Activated CD4-positive, alpha-beta T cell treated with anti-CD3 and anti-CD28 coated beads for 48 hours (primary cell): ENCODE measurements at places on chromosomes 11 and 22.

- DNase-seq, result no peak
Measured at GRCh38 chr11:18974192-18974591, 35.0 kb upstream of the MRGPRX1 start.

- DNase-seq, result no peak
Measured at GRCh38 chr11:64852804-64853509, 8.5 kb upstream of the CDC42BPG start.

- DNase-seq, result no peak
Measured at GRCh38 chr11:114350022-114350421, 50.3 kb downstream of the C11orf71 start.

DNA sequence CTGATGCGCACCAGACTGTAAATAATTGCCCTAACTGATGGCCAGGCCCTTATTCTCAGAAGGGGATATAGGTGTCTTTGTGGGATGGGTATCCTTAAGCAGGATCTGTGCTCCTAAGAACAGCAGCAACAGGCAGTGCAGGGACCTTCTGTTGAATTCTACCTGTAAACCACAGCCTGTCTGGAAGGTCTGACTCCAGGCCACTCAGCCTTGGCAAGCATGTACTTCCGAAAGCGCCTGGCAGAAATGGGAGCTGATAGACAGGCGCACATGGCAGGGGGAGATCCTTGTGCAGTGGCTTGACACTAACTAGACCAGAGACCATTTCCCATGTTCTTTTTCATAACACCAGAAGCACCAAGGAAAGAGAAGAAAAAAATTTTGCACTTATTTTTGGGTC, 59.0 kb downstream of the C22orf31 start:
- DNase-seq, result no peak

- DNase-seq, result no peak
Measured at GRCh38 chr11:16936643-16937042, 77.6 kb downstream of the PLEKHA7 start.

- no peak for DNase-seq
Measured at GRCh38 chr11:105282658-105283057, 143.1 kb upstream of the CARD18 start.

DNA sequence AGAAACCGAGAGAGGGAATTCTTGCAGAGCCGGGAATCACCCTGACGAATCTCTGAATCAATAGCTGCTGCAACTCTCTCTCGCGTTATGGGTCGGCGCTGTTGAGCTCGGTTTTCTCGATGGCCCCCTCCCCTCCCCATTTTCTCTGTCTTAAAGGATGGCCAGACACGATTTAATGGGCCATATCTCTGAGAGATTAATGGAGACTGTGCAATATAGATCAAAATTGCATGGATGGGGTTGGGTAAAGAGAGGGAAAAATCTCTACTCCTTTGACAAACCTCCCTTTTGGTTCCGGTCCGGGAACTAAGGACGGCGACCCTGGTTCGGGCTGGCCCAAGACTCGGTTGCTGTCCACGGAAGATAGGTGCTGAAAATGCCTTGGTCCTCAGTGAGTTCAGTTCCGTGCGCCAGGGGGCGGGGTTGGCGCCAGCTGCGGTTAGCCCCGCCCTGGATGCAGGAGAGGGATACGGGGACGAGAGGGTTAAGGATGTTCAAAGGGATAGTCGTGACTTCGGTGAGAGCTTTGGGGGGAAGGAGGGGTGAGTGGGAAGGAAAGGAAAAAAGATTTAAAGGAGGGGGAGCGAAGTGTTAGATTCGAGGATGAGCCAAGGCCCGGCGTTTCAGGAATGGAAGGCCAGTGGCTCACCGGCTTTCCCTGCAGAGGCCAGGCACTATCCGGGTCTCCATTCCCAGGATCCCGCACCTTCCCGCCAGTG, 103.6 kb upstream of the HSD17B12 start:
- DNase-seq, result peak; percentile 47

DNA sequence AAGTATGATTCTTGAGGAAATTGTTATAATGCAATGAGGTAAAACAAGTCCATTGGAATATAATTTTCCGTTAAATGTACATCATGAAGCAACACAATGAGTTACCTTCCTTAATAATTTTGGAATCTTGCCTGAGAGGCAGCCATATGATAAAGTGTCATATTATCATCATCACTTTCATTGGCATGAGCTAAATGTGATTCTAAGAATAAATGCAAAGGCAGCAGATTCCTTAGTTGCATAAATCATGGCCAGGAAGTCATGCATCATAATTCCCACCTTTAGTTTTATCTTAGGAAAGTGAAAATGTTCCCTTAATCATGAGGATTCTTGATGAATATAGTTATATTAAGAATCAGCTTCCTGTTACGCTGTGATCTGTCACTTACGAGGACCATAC, 14.2 kb upstream of the MMP1 start:
- DNase-seq, result no peak

DNA sequence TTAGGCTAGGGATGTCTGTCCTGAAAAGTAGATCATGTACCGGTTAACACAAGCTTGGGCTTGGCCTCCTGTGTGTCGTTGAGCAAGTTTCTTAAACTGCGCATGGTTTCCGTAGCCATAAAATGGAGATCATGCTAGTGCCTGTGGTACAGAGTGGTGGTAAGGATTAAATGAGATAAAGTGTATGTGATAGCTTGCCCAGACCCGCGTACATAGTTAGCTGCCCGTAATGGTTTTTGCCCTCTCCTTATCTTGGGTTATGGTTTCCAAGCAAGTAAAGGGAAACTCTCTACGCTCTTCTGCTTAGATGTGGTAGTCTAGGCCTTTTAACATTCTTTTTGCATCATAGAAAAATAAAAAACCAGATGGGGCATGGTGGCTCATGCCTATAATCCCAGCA, 11.0 kb upstream of the PTPRJ start:
- no peak for DNase-seq

DNA sequence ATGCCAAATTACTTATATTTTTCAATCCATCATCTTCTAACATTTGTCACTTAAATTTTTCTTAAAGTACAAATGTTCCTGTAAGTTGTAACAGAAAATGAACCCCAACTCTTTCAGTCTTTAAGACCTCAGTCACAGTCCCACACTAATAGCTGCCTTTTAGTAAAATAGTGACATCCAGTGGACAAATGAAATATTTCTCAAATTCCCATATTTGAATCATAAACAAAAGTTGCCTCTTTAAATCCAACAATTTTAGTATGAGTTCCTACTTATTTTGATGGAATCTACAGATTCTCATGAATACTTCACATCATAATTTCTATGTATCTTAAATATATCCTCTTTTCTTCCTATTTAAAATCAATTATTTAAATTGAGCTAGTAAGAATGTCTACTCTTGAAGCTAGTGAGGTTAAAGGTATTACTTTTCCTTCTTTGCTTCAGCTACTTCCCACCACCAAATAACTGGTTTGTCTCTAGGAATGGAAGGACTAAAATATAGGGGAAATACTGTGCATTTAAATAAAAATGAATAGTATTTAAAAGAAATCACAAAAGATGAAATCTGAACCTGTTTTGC, 9.2 kb downstream of the LIN7C start:
- no peak for DNase-seq

DNA sequence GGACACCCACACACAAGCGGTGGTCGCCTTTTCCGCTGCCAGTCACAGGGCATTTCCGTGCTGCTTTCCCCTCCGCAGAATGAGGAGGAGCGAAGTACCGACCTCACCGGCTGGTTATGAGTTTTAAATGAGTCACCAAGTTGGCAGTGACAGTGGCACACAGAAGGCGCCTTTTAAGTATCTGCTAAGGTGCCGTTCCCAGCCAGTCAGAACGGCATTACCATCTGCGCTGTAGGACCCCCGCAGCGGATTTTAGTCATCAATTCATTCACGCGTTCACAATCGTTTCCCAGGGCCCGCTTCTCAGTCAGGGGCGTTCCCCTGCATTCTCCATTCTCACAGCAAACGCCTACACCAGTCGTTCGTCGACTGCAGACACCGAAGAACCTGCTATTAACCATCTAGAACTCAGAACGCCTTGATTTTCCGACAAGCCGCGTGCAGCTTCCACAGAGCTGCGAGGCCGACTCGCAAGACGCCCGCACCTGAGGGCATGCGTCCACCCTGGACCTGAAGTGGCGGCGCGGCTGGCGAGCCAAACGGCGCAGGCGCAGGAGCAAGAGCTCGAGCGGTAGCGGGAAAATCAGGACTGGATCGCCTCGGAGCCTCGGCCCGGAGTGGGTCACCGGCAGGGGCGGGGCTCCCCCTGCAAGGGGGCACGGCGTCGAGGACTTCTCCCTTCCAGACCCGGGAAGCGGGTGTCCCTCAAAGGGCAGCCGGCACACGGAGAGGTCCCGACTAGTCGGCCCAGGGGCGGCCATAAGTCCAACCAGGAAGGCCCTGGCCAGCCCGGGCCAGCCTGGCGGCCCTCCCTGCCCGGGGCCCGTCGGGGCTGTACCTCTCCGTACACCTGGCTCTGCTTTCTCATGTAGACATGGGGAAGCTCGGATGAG, 642 bp downstream of the CYP2R1 start:
- DNase-seq, result peak; percentile 89

GRCh38 chr11:129395883-129396282, 20.2 kb downstream of the BARX2 start:
- DNase-seq, result no peak

GRCh38 chr22:45235101-45235777, 5.5 kb downstream of the KIAA0930 start:
- DNase-seq, result peak; percentile 19

GRCh38 chr11:35227576-35228327, 88.8 kb downstream of the CD44 start:
- no peak for DNase-seq

DNA sequence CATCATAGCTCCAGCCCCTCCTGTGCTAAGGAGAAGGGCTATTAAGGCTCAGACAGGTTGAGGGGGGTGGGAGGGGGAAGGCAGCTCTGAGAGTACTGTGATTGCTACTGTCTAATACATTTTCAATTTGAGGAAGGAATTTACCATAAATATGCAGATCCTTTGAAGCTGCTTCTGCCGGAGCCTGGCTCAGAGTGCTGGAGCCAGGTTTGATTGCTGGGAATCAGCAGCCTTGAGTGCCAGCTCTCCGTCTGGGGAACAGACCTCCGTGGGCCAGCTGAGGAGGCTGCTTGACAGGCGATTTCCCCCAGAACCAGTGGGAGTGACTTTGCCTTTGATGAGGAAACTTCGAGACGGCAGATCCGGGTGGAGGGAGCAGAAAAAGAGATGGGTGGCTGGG, 141.7 kb upstream of the TBCEL start:
- DNase-seq, result no peak

GRCh38 chr22:47574556-47574955, 812.1 kb downstream of the TBC1D22A start:
- DNase-seq, result no peak

- no peak for DNase-seq
Measured at GRCh38 chr11:125223901-125224361, 59.4 kb downstream of the PKNOX2 start.

GRCh38 chr11:128305588-128305987, 281.8 kb downstream of the ETS1 start:
- DNase-seq, result no peak

- no peak for DNase-seq
Measured at GRCh38 chr11:25242928-25243327, 746.1 kb downstream of the LUZP2 start.

DNA sequence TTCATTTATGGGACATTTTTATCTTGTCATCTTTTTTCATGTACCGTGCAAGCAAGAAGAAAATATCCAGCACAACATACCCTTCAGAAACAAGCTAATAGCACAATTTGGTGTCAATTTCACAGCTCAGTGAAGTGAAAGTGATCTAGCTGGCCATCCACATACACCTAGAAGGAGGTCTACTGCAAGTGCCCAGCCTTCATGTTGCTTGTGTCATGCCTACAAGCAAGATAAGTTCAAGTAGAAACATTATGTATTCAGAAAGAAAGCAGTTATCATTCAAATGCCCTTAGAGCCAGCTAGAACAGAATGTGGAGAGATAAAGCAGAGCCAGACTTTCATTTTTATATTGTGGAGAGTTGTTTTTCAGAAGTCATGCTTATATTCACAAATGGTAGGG, 325.7 kb upstream of the PITPNB start:
- DNase-seq, result no peak

- DNase-seq, result peak; percentile 85
Measured at GRCh38 chr11:44094260-44094868, 1.1 kb upstream of the EXT2 start.

- DNase-seq, result no peak
Measured at GRCh38 chr11:2483426-2483825, 38.6 kb downstream of the KCNQ1 start.

- no peak for DNase-seq
Measured at GRCh38 chr11:94747146-94747545, 21.0 kb upstream of the AMOTL1 start.

DNA sequence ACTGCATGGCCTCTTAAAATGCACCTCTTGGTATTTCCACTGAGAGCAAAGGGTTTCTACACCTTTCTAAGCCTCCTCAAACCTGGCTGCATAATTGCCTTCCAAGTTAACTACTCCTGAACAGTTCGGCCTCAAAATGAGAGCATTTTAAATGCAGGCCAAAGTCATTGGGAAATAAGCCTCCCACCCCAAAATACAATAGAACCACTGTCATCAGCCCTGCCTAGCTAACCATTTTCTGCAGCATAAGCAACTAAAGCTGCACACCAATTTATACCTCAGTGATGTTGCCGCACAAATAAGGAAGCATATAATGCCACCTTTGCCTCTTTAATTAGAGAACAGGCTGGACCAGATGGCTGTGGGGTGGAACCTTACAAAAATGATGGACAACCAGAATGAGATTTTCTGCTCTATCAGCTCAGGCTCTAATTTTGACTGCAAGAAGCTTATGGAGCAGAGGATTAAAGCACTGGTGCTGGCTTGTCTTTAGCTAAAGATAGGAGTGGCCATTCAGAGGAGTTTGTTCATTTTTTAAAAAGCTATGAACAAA, 4.3 kb downstream of the TOB2 start:
- DNase-seq, result no peak

DNA sequence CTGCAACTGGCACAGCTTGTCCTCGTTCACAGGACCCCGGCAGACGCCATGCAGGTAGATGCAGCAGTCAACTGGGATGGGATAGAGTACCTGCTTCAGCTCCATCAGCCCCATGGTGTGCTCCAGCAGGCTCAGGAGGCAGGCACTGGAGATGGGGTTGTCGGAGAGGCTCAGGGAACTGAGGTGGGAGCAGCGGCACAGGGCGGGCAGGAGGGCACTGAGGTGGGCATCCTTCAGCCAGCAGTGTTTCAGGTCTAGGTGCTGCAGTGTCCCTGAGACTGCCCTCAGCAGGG, 8.7 kb upstream of the TOP3B start:
- DNase-seq, result no peak

DNA sequence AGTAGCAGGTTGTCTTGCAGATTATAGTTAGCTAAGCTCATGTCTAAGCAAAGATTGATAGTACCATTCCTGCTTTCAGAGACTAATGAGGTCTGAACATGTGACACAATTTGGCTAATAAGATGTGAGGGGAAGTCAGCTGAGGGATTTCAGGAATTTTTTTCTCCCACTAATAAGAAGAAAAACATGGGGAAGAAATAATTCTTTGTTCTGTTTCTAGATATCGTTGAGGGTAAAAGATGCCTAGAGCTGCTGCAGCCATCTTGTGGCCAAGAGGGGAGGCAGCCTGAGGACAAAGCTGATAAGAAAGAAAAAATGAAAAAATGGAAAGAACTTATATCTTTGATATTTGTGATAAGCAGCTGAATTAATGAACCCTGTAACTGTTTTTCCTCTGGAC, 1334.4 kb downstream of the LRRC4C start:
- no peak for DNase-seq

GRCh38 chr11:8038393-8038792, 42.6 kb upstream of the TUB start:
- DNase-seq, result no peak
